ENCODE measurements at places on chromosomes 4 and X.

DNA sequence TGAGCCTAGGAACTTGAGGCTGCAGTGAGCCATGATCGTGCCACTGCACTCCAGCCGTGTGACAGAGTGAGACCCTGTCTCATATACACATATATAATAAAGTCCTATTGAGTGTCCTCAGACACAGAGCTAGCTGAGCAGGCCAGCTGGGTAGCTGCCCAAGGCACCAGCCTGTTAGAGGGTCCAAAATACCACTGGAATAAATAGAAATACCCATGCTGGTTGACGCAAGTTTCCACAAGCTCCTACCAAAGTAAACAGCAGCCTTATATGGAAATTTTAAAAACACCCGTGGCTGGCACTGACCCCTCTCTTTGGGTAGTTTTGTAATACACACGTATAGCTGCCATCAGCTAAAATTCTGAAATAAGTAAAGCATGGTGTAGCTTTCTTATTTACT is 348.6 kb downstream of the BCOR start:
- no peak for DNase-seq

DNA sequence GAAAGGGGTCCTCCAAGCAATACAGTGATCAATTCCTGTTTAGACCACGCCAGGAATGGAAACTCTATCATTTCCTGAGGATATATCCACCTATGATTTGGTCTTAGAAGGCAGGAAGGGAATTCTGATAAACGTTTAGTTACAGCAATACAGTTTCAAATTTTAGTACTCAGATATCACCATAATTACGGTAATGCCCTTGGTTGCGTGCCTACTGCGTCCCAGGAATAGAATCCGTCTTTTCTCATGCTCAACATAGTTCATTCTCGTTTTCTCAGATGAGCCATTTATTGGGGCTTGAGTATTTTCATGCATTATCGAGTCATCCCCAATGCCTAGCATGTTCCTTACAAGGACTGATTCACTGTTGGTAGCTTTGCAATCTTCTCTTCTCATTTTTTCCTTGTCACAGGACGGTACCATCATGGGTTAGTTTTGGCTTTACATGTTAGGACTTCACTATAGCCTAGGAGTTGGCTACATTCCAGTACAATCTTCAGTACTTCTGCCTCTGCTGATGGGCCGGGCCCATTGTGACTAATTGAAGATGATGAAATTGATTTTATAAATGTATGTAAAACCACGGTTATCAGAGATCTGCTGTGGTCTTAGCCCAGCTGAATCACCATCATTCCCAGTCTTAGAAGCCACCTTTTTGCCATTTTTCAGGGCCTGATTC is 4.4 kb upstream of the PRKX start:
- no peak for DNase-seq

DNA sequence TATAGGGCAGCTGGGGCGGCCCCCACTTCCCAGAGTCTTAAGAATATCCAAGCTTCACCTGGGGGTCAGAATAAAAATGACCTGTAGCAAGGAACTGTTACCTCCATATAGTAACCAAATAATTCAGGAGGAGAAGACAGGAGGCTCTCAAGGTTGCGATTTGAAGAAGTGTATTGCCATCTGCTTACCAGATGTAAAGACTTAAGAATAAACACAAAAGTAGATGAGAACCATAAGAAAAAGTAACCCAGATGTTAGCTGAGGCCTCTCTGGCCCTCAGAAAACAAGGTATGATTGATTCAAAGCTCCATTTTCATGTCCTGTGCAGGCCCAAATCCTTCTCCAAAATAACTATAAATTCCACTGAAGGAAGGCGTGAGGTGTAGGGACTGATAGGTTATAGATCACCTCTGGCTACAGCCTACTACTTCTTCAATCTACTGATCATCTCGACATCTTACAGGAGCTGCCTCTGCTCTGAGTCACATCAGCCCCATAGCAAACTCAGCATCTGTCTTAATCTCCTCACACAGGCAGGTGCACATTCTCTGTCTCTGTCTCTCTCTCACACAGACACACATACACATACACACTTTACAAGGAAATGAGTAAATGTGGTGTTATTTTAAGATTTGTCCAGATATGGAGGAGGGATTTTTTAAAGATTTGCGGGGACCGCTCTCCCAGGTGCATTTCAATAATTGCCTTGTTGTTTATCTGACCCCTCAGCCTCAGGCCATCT is 193.9 kb upstream of the EDNRA start:
- DNase-seq = no peak

DNA sequence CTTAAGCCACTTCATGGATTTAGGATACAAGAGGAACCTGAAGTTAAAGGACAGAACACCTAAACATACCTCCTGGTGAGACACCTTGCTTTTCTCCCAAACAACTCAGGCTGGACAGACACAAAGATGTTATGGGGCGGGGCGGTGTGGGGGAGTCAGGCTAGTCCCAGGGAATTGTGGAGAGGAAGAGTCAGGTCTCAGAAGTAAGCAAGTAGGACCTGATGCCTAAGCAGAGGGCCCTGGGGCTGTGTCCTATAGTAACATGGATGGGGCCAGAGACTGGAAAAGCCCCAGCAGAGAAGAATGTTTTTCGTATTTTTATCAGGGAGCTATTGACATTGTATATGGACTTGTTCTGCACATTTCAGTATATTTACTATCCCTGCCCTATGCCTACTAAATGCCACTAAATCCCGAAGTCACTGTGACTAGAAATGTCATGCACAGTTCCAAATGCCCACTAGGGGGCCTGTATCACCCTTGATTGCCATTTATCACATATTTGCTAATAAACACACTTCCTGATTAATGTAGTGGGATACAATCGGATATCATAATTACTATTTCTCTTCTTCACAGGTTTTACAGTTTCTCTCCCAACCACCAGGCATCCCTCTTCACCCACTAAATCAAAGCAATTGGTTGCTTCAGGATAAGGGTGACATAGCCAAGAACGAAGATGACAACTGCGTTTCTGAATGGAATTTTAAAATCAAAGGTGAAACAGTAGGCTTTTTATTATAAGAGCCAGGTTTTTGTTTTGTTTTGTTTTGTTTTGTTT is 23.8 kb upstream of the ARHGAP10 start:
- DNase-seq = no peak

DNA sequence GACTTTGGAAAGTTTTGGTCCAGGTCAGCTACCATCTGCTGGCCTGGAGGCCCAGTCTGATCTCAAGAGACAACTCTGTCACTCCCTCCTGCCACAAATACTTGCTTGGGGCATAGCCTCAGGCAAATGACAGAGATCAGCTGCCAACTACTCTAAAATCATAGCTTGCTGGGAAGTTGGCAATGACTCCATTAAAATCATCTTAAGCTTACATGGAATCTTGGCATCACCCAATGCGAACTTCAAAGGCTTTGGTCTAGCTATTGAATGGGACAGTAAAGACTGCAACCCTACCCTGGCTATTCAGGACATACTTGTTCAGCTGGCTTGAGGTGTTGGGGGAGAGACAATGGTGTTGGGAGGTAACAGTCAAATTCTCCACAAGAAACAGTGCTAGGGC is 7.0 kb upstream of the USO1 start:
- no peak for DNase-seq

DNA sequence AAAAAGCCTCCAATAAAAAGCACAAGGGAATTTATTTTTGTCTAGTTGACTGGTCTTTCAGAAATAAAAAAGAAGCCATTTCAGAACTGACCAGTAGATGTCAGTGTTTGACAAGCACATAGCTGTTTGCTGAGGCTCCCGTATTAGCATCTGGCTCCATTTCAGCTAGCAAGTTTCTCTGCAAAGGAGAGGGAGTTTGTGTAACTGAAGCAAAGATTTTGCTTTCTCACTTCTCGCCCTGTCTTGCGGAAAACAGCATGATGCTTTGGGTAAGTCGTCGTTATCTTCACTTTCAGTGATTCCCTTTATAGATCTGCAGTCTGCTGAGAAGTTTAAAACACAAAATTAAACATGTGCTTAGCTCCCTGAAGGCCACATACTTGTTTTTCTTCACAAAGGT is 85.5 kb downstream of the CT47B1 start:
- no peak for DNase-seq

DNA sequence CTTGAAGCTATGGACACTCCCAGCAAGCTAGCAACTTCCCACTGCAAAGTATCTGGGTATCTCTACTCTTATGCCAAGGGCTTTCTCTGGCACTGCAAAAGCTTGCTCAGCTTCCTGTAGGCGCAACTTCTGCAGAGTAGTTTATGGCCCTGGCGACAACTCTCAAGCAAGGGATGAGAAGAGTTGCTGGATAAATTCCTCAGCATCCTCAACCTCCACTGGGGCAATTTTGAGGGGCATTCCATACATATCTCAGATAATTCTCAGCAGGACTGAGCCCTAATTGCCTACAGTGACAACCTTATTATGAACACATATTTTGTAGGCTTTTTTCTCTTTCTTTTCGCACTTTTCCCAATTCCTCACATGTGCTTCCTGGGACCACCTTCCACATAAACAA is 31.2 kb upstream of the TAB3 start:
- DNase-seq = no peak

DNA sequence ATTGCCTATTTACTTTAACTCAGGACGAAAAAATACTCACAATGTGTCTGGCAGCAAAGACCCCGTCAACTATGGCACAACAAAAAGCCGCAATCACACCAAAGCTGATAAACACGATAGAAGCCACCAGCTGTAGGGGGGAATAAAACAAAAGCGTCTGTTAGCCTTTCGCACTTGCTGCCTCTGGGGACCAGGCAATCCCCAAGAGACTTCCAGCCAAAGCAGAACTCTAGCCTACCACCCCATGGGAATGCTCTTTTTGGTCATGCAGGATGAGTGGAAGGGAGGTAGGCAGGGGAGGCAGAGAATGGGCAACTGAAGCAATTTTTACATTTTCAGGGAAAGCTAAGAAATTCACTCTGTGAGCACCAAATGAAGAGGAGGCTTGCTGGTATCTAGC is 20.1 kb downstream of the TMEM255A start:
- no peak for DNase-seq

DNA sequence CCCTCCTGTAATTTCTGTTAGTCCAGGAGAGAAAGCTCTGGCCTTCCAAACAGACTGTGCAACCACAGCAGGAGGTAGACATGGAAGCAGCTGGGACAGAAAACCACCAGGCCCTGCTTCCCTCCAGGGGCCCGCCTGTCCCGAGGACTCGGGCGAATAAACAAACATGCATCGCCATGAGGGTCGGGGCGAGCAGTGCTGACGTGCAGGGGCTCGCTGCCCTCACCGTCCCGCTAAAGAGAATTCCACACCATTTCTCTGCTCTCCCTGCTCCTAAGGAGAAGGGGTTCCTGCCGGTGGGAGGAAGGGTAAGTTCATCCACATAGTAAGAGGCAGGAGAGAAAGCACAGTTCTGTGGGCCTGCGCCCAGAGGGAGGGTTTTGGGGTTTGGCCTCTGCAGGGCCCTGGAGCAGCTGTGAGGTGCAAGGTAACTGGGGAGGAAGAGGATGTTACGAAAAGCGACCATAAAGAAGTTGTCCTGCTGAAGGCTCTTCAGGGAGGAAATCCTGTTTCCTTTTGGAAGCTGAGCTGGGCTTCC is 54.9 kb downstream of the WFS1 start:
- no peak for DNase-seq

DNA sequence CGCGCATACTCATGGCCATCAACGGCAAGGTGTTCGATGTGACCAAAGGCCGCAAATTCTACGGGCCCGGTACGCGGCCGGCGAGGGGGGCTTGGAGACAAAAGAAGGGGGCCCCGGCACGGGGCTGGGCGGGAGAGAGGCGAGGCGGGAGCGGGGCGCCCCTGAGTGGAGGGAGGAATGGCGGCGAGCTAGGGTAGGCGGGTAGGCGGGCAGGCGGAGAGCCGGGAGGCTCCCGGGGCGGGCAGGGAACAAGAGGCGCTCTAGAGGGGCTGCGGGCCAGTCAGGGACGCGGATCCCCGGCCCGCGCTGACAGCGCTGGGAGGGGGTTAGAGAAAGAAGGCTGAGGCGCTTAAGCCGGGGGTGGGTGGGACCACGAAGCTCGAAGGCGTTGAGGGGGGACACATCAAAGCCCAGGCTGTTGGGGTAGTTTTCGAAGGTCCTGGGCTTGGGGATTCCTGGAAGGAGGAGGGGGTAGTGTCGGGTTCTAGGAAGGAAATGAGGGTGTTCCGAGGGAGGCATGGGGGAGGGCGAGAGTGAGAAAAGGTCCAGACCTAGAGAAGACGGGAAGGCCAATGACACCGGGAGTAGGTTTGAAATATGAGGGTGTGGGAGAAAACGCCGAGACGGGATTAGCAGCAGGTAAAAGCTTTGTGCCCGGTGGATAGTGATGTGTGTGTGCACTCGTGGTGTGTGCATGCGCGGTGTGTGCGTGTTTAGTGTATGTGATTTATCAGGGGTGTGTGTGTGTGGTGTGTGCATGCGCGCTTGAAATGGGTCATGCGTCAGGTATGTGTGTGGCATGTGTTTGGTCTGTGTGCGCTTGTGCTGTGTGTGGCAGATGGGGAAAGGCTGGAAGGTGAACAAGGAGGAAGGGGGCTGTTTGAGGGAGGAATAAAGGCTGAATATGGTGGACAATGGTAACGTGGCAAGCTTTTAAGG is 807 bp downstream of the PGRMC1 start:
- DNase-seq = peak; percentile 16

Data from stimulated activated CD4-positive, alpha-beta T cell treated with anti-CD3 and anti-CD28 coated beads, Interleukin-15, amount 100 ng/mL, for 1 hour (primary cell).